HS-27A (cell line): ENCODE measurements at places on chromosomes 1 and 21.

DNA sequence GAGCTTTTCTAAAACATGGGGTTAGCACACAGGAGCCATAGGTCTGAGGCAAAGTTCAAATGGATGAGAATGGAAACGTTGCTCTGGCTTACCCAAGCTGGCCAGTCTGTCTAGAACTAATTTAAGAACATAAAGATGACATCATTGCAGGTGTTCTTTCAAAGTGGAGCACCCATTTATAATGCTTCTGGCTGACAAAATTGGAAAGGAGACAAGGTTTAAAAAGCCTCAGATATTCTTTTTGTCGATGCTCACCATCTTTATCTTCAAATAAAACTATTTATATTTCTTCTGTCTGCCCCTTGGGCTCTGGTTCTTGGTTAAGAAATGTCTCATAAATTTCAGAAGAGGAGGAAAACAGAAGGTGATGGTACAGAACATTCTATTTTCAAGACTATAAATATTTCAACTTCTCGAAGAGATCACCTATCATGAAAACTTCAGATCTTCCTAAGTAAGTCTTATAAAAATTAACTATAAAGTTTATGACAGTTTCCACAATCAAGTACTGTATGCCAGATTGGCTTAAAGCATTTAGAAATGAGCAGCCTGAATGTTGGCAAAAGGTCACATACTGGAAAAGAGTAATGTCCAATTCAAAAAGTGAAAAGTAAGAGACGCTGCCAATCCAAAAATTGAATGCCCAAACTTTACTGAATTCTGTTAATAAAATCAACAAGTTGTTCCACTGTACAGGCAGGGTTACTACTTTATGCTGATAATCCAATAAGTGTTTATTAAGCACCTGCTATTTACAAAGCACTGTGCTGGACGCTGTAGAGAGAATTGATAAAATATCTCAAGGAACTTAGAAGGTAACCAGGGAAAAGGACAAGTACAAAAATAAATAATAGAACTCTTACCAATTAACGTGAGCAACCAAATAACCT is 92.0 kb downstream of the ETS2 start:
- no peak for DNase-seq

DNA sequence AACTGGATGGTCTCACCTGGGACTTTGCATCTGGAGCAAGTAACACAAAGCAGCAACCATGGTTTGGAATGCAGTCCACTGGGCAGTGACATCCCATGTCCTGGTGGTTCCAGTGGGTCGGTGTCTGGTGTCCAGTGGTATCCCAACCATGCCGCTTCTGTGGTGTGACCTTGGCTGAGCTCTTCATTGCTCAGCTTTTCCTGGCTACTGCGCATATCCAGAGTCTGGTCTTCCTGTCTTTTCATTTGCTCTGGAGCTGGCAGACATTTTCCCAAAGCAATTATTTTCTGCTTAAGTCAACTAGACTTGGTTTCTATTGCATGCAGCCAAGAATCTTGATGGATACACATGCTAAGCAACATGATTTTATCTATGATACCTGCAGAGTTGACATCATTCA is 28.4 kb upstream of the CD2 start:
- DNase-seq: no peak

GRCh38 chr1:90457985-90458384 is 259.1 kb downstream of the BARHL2 start:
- no peak for DNase-seq

- DNase-seq: no peak
These were observed 130.6 kb downstream of the DAB1 start for GRCh38 chr1:57293214-57293613.

DNA sequence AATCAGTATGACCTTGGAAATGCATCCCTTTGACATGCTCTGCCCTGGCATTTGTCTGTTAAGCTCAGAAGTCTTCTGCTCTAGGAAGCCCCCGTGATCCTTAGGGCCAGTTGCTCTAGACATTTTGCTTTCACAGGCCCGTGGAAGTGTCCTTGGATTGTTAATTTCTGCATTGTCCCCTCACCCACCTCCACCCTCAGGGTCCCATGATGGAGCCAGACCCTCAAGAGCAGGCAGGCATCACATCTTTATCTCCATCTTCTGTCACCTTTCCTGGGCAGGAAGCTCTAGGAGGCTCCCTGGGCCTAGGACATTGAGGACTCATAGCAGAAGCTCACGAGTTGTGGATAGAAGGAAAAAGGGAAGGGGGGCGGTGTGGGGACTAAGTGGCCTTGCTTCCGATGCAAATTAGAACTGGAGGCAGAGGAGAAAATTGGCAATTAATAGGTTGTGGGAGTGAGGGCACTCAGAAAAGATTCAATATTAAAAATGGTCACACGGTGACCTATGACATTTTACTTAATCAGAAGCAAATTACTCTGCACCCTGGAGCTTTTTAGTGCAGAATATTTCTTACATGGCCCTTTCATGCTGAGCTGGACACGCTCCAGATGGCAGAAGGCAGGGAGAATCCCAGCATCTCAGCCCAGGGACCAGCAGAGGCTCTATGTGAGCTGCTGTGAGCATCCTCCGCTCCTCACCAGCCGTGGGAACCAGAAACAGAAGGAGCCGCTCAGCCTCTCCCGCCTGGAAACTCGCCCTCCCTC is 185.0 kb downstream of the MATN1 start:
- DNase-seq: no peak
